IPS-NIHi11 (cell line): ENCODE measurements at places on chromosomes 7 and 10.
A peak's percentile ranks its signal among the peaks of the same experiment; 100 is the strongest.

- no peak for DNase-seq
These were observed 39.6 kb upstream of the SP8 start for GRCh38 chr7:20826243-20826642.

DNA sequence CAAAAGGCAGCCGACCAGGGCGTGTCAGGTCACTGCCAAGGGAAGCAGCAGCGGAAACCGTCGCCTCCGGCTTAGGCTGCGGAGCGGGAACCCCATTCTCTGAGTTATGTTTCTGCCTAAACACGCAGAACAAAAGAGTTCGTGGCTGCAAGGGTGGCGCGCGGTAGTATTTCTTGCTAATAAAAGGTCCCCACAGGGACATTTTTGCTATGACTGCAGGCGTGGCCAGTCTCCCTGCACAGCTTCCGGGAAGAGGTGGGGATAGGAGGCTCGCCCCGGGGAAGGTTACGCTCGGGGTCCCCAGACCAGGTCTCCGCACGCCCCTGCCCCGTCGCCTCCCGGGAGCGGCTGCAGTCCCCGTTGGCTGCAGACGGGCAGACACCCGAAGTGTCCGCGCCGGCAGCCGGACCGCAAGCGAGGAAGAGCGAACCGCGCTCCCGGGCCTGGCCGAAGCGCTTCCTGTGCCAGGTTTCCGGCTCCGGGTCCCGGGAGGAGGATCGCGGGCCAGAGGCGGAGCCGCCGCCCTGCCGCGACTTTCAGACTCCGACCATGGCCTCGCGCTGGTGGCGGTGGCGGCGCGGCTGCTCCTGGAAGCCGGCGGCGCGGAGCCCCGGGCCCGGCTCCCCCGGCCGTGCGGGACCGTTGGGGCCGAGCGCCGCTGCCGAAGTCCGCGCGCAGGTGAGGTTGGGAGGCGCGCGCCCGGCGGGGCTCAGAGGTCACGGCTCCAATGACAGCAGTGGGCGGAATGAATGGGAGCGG lies at the start of gene PDSS1:
PDSS1 (plus strand) TSS at position 539 of the 759 bp plus-strand sequence; CDS start at position 550, 11 bp downstream.
- peak; percentile 87 for DNase-seq

- peak; percentile 45 for DNase-seq
These were observed 274.7 kb downstream of the USP6NL start for GRCh38 chr10:11336722-11337162.

DNA sequence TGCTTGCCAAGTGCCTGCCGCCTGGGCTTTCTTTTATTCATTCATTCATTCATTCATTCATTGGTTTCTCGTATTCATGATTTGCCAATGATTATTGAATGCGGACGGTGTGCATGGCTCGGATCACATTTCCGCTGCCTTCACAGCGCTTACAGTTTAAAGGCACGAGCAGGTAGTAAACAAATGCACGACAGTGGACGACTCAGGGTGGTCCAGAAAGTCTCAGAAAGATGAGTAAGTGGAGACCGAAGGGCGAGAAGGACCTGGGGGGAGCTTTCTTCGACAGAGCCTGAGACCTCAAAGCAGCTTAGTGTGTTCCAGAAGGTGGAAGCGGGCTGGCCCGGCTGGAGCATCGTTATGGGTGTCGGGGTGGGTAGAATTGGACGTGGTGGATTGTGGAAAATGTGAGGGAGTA lies 506 bp downstream of the MCM10 start:
- DNase-seq = peak; percentile 24

- no peak for DNase-seq
These were observed 6.8 kb upstream of the TBL2 start for GRCh38 chr7:73585196-73585595.

GRCh38 chr7:7554021-7554432 lies 12.7 kb upstream of the MIOS start:
- DNase-seq = no peak

DNA sequence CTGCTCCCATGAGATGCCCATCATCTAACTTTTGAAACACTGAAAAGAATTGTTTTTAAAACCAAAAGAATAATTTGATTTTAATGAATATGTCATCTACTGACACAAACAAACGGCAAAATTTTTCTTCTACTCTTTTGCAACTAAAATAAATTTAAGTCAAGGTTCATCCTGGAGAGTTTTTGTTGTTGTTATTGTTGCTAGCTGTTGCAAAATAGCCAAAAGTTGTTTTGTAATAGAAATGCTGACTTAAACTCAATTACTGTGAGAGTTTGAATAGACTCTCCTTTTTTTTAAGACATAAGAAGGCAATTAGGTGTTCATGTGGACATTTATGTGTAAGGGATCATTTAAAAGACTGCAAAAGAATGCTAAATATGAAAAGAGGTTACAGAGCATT lies 146.0 kb upstream of the SEM1 start:
- no peak for DNase-seq

- no peak for DNase-seq
These were observed 123.0 kb upstream of the SEC61G start for GRCh38 chr7:54881816-54882520.

- no peak for DNase-seq
These were observed 136.2 kb upstream of the ADAM12 start for GRCh38 chr10:126524526-126524925.

GRCh38 chr10:62373995-62374861 lies at the start of gene ZNF365:
TSS of gene ZNF365 (plus strand) at chr10:62374369. CDS start at chr10:62376194, 1,825 bp downstream.
- DNase-seq = peak; percentile 78

DNA sequence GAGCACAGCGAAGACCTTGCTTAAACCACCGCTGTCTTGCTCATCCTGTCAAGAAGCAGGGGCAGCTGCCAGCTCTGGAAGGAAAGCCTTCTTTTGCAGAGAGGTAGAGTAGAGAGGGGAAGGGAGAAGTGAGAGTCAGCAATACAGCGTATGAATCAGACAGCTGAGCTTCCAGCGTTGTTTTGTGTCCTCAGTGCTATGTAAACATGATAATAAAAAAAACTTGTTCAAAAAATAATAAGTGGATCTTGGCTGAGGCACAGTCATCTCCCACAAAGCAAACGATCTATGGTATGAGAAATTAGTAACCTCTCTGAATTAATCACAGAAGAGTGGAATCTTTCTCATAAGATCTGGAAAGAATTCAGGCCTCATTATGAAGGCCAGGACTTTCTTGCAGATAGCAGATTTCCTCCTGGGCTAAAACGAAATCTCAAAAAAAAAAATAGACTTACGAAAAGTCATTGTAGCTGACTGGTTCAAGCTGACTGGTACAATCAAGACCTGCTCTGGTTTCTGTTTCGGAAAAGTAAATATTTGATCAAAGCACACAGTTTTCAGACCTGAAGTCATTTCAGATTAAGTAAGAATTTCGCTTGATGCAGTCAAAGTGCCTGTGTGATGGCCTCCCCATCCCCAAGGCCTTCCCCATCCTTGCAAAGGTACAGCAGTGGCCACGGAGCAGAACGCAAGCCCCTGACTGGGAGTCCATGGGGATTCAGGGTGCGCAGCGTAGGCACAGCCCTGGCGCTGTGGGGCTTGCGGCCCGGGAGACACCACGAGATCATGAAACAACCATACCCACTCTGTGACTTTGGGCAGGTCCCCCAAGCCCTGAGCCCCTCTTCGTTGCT lies 29.4 kb downstream of the CHST15 start:
- no peak for DNase-seq

DNA sequence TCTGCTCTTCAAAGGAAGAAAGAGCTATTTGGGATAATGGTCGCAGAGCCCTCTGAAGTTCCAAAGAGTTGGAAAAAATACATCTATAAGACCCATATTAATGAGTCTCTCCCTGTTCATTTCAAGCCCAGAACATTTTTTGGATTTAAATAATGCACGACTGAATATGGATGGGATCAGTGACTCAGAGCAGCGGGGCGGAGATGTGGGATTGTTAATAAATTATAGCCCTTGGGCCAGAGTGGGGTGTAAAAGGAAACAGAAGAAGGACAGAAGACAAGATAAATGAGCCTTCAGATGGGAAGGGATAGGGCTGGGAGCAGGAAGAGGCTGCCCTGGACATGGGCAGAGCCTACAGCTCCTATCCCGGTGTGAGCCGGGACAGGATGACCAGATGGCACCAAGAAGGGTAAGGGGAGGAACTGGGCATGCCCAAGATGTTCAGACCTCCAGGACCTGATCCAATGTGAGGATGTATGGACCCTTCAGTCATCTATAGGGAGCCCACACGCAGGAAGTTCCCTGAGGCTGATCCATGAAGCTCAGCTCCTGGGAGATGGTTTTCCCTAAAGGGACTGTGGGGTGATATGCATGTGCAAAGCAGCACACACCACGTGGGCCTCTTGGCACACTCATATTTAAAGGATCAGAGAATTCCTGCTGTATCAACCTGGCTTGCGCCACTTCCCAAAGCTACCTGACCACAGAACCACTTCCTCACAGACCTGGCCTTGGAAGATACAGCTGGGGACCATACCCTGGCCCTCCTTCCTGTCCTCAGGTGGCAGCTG lies 96.1 kb upstream of the PLXNA4 start:
- DNase-seq = no peak

GRCh38 chr10:6711408-6711841 lies 131.3 kb upstream of the PRKCQ start:
- DNase-seq = no peak

- no peak for DNase-seq
These were observed 15.4 kb downstream of the CLCN1 start for GRCh38 chr7:143331179-143331801.

DNA sequence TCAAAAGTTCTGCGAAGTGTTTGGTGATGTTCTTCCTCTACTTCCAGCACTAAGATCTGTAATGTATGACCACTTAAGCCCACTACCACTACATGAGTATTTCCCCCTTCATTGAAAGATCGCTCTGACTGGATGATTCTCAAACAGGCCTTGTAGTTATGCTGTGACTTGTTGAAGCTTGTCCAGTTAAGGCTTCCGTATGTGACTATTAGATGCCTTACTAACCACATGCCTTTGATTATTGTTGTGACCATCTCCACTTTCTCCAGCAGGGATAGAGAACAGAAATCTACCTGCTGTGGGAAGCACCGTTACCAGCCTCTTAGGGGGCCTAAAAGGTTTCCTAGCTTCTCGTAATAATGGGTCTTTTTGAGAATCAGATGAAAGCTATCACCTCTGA lies 81.1 kb downstream of the NOC3L start:
- DNase-seq = no peak

DNA sequence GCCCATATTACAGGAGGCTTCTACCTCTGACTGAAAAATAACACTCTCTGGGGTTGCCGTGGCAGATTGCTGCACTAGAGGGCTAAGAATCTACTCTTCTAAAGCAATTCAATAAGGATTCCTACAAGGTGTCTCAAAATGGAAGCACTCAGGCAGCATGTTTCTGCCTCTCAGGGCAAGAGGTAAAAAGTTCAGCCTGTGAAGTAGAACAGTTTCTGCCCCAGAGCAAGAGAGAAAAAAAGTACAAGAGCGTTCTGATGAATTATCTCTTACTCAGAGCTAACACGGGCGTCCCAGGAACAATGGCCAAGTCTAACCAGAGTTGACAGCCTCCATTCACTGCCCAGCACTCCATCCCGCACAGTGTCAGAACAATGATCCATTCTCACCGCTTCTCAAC lies 71.3 kb upstream of the TES start:
- DNase-seq = no peak

- DNase-seq = no peak
These were observed 30.4 kb upstream of the ADD3 start for GRCh38 chr10:109977382-109977806.

GRCh38 chr7:148173369-148173768 lies 417.2 kb upstream of the C7orf33 start:
- DNase-seq = no peak

DNA sequence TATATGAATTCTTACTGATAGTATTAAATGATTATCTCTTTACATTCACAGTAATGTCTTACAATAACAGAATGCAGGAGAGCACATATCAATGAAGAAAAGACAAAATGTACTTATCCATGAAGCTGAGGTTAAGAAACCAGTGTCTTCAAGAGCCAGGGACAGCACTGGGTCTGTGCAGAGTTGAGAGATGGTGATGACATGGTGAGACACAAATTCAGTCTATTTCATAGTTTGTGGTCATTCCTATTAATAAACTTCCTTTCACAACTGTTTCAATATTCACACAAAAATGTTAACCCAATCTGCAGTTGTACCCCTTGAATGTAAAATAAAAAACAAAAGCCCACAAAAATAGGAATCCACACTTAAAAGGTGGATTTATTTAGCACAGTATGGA lies 5.3 kb upstream of the MAGI2 start:
- no peak for DNase-seq

DNA sequence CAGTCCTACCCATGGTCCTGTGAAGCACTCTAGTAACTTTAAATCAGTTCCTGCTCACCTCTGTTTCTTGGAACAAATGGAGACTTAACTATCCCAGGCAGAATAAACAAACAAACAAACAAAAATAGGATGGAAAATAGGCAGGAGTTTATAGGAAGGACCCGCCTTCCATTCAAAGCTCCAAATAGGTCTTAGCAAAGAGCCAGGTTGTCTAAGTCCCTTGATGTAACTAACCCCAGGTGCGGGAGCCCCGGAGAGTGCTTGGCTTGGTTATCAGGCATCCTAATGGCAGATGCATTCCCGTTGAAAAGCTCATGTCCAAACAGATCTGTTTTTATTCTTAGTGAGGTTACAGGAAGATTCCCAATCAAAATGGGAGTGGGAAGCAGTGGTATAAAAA lies 2.2 kb downstream of the IFIT2 start:
- DNase-seq = no peak

GRCh38 chr7:80794631-80795573 lies 123.9 kb downstream of the SEMA3C start:
- DNase-seq = no peak

- no peak for DNase-seq
These were observed 480.4 kb downstream of the GATA3 start for GRCh38 chr10:8534891-8535290.

DNA sequence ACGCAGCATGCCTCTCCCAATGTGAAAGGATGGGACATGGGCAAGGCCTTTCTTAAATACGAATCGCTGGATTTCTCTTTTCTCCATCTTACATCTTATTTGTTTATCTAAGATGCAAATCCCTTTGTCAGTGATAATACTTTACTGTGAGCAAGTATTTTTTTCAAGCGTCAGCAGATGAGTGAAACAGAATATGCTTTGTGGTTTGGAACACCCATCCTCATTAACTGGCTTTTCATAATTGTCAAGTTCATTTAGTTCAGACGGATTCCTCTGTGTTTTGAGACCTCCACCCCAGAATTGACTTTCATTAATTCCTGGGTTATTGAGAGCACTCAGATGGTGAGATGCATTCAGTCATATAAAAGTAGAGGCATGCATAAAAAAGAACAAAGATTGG lies 149.8 kb downstream of the NSUN6 start:
- DNase-seq = no peak

- DNase-seq = no peak
These were observed 442.1 kb upstream of the NRP1 start for GRCh38 chr10:33776419-33777070.

DNA sequence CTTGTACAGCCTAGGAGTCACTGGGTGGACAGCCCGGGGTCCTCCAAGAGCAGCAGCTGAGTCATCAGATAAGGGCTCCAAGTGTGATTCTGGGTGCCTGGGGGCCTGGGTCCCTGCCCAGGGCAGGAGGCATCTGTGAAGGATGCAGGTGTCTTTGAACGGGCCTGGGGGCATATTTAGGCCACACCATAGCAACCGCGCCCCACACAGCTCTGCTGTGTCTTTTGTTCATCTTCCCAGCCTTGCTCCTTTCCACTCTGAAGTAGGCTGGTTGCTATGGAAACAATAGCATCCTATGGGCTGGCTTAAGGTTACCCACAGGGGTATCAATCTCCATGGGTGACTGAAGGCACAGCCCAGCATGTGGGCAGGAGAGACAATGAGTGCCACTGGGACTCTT lies 324.7 kb downstream of the TCERG1L start:
- DNase-seq = no peak

GRCh38 chr10:31644931-31645633 lies 283.5 kb downstream of the ARHGAP12 start:
- DNase-seq = no peak

- no peak for DNase-seq
These were observed 432.2 kb upstream of the KLF6 start for GRCh38 chr10:4217187-4217586.
